ENCODE measurements at places on chromosomes 4 and X. TPM values are rescaled to one million over a fixed set of nuclear protein-coding genes. Genes with fewer than 3 reads are reported as not detected.

- DNase-seq = no peak
These were observed 84.2 kb downstream of the CNOT6L start for GRCh38 chr4:77734928-77735327.

DNA sequence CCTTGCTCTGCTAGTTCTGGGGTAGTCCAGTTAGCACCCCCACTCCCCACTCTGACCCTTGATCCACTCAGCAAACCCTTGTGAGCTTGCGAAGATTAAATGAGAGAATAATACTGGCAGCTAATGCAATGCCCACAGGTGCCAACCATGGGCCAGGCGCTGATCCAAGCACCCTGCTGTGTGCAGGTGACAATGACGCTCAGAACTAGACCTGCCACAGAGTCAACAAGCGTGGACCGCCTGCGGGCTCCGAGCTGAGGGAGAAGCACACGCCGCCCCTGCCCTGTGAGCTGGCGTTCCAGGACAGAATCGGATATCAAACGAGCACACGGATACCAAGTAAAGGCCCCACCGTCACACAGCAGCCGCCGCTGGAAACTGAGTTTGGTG is 129.2 kb downstream of the FAM53A start:
- no peak for DNase-seq

- no peak for DNase-seq
These were observed 138.4 kb downstream of the CPE start for GRCh38 chr4:165517216-165517615.

GRCh38 chrX:37796805-37797204 is 16.9 kb downstream of the CYBB start:
- no peak for DNase-seq

DNA sequence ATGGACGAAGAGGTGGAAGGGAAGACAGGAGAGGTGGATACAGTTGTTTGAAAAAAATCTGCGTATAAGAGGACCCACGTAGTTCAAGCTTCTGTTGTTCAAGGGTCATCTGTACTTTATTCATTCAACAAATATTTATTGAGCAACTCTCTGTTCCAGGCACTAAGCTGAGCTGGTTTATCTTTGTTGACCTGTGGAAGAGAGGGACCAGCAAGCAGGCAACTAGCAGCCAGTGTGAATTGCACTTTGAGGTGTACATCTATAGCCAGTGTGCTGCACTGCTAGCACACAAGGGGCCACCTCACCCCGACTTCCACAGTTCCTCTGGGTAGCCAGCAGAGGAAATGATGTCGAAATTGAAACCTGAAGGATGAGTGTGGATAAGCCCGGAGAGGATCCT is 191.4 kb downstream of the SOWAHB start:
- DNase-seq = no peak

DNA sequence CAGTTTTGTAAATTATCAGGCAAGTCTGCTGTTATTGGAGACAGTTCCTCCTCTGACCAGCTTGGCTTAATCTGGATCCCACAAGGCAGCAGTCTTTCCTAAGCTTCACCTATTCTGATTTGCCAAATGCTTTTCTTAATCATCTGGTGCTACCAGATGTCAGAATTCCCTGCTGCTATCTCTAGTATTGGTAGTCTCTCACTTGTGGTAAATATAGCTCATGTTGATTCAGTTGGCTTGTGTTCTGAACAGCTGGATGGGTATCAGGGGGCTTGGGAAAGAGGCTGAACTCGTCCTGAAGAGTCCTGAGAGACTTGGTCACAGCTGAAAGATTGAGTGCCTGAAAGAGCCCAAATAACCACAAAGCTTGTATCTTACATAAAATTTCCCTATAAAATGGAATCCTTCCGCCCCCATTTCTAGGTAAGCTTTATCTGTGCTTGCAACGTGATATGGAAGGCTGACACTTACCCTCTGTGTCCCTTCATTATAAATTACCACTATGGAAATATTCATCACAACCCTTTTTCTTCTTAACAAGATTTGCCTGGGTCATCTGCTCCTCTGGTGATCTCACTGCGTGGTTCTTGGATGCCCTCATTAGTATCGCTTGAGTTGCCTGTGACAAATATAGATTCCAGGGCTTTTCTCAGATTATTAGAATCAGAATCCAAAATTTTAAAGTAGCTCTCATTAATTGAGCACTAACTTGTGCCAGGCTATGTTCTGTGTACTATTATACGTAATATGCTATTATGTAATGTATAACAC is 104.1 kb upstream of the GPRIN3 start:
- no peak for DNase-seq

DNA sequence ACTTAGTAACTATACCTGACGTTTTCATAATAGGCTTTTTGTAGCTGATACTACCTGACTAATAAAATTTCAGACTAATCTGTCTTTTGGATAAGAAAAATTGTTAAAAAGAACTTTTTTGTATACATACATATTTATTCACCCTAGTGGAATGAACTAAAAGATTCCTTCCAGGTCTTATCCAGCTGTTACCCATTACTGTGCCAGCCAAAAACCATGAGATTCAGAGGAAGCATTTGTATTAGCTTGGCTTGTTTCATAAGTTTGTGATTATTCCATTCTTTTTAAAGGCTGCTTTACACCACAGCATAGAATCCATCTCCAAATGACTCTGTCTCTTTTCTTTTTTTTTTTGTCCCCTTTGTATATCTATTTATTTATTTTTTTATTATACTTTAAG is 149.4 kb downstream of the FAT4 start:
- no peak for DNase-seq

GRCh38 chr4:24114919-24115500 is 225.2 kb upstream of the PPARGC1A start:
- DNase-seq = no peak

DNA sequence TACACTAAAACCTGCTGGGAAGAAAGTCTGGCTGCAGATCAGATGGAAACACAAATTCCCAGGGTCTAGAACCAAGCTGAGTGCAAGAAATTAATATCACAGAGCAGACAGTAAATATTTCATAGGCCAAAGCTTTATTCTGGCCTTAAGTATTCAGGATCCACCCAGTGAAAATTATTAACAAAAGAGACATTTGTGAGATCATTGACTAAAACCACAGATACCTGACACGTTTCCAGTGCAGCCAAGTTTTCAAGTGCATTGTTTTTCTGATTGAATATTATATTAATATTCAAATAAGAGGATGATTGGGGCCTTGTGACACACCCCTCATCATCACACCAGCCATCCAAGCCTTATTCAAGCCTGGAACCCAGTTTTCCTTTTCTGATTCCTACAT is 10.3 kb downstream of the ELOVL6 start:
- no peak for DNase-seq

DNA sequence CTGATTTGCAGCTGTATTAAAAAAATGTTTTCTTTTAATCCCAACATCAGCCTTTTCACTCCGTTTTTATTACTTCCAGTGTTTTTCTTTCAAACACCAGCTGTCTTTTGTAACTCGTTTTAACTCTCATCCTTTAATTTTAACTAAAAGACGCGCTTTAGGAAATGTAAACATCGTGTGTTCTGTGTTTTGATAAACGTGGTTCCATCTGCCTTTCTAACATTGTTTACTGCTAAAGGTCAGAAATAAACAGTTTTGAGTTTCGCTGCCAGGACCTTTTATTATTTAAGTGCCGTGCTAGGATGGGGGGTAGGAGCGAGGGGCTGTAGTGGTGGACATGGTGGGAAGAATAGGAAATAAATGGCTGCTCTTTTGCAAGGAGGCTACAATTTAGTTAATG is 1.5 kb downstream of the N4BP2 start:
- no peak for DNase-seq

- DNase-seq = no peak
These were observed 1099.9 kb downstream of the RAPGEF2 start for GRCh38 chr4:160202802-160203201.

- no peak for DNase-seq
These were observed 106.8 kb downstream of the ARSJ start for GRCh38 chr4:113872426-113873260.

DNA sequence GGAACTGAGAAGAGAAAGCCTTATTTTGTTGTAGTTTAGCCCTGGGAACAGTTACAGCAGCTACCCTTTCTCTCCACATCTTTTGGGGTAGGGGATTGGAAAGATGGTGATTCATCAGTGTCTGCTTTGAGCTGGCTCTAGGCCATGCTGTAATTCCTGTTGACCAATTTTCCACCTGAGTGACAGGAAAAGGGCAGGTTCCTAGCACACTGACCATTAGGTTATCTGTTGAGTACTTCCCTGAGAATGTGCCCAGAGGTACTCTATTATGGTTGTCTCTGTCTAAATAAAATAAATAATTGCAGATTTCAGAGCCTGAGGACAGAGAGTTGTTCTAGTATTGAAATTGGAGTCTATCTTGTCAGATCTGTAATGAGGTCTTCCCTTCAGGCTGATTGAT is 109.0 kb downstream of the ENOX2 start:
- no peak for DNase-seq

- DNase-seq = no peak
These were observed 1300.9 kb upstream of the DIAPH2 start for GRCh38 chrX:95383778-95384177.

DNA sequence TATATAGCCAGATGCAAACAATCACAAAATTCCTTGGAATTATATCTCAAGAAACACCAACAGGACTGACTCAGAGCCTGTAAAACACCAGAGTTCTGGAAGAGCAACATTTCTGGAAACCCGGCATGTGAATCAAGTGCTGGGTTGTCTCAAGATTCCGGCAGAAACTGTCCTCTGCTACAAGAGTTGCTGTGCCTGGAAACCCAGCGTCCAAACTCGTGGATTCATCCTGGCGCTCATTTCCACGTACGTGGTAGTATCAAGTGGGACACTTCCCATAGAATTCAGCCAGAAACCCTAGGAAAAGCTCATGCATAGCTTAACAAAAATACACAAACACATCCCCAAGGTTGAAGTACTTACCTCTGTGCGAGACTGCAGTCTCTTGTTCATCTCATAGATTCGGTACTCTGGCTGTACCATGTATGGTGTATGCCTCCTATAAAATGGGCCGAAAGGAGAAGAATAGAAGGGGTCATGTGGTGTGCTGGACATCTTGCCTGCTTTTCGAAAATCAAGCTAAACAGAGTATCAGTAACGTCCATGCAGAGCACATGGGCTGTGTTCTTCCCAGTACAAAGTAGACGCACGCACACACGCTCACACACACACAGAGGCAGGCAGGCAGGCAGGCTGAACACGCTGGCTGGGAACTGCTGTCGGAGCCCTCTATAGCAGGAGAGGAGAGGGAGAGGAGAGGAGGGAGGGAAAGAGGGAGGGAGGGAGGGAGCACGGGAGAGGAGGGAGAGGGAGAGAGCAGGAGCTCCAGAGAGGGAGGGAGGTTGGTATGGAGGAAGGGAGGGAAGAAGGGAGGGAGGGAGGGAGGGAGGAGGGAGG is at the start of gene LDB2:
Gene LDB2 (minus strand): TSS at position 655 of the 837 bp plus-strand sequence.
- peak; percentile 91 for DNase-seq

GRCh38 chrX:54178100-54178940 is 4.7 kb downstream of the FAM120C start:
- no peak for DNase-seq

- DNase-seq = no peak
These were observed 84.2 kb upstream of the HS3ST1 start for GRCh38 chr4:11512871-11513270.

DNA sequence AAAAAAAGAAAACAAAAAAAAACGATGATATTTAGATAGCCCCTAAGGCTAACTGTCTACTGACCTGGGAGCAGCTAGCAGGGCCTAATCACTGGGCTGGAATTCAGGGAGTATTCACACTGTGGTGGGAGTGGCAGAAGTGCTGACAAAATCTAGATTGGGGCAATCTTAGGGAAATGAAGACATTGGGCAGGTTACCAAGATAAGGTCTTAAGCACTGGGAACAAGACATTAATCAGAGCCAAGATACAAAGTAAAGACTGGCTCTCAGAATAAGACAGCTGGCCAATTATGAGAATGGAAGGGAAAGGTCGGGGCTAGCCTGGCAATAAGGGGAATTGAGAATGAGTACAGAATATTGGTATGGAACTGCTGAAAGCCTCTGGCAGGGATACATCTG is 100.2 kb upstream of the GRIA3 start:
- DNase-seq = no peak

GRCh38 chrX:155893521-155893920 is 12.4 kb downstream of the VAMP7 start:
- DNase-seq = no peak

GRCh38 chr4:20248155-20248558 is 3.5 kb upstream of the SLIT2 start:
- DNase-seq = no peak

- DNase-seq = no peak
These were observed 264.1 kb upstream of the GATB start for GRCh38 chr4:152024881-152025280.

Gene XG
- total RNA-seq = 1.0 TPM

Gene RIBC1
- total RNA-seq = 0.67 TPM

Gene SAGE1
- total RNA-seq = not detected

Gene HTR2C
- not detected for total RNA-seq

Gene ITGB1BP2
- 131 TPM for total RNA-seq

Gene ADD1
- 218 TPM for total RNA-seq

Gene P2RY10
- not detected for total RNA-seq

Gene ING2
- total RNA-seq = 10.5 TPM

Gene ABCG2
- total RNA-seq = 1.9 TPM

Gene LAMTOR3
- total RNA-seq = 32.4 TPM

Gene ARHGAP6
- total RNA-seq = 4.5 TPM

Gene MBNL3
- 92.4 TPM for total RNA-seq

Gene PSAPL1
- not detected for total RNA-seq

Gene ANOS1
- 6.6 TPM for total RNA-seq

Gene PASD1
- not detected for total RNA-seq

Gene SSX3
- total RNA-seq = not detected

Gene LONRF3
- total RNA-seq = 5.5 TPM

All from right cardiac atrium (tissue), 5 donors.